ENCODE measurements at places on chromosomes 5 and 9.

DNA sequence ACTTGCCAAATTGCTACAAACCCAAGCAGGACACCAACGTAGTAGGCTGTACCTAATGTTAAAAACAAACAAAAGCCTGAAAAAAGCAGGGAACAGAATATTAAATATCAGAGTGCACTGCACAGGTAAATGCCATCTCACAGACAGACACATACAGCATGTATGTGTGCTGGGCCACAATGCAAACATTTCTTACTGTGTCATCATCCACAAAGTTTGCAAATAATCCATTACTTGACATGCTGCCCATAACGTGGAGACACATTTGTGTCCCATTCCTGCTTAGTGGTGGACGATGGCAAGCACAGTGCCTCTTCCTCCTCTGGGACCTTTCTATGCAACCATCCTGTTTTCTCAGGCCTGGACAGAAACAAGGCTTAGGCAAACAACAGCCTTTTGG is 44.7 kb downstream of the GOLM1 start:
- H3K27me3 ChIP-seq, result no peaks in the 10 kb centered on the region
- H3K27ac ChIP-seq, result no peak overlapping the region

GRCh38 chr5:465591-466403 is 22.8 kb downstream of the EXOC3 start:
- H3K36me3 ChIP-seq, result peaks cover 58% of the 10 kb centered on the region
- peak; percentile 7 for DNase-seq
- H3K4me1 ChIP-seq, result peaks cover under 1% of the 10 kb centered on the region
- no peak overlapping the region for H3K4me3 ChIP-seq
- no peak overlapping the region for H3K27ac ChIP-seq

GRCh38 chr5:79491690-79492317 is 22.1 kb downstream of the HOMER1 start:
- H3K4me3 ChIP-seq, result no peak overlapping the region
- no peaks in the 10 kb centered on the region for H3K4me1 ChIP-seq
- no peaks in the 10 kb centered on the region for H3K27me3 ChIP-seq
- no peak for DNase-seq
- H3K27ac ChIP-seq, result no peak overlapping the region

DNA sequence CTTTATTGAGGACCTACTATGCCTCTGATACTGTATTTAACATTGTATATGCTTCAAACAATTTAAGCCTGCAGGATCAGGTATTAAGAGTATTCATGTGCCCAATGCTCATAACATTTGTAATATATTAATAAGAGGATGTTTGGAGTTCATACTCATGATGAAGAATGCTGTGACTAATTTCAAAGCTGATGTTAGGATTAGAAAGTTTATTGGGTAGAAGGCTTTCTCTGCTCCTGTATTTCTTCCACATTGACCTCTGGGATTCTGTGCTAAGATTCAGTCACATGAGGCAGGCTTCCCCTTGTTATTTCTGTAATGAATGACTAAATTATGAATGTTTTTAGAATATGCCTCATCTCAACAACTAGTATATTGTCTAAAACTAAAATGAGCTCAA is 456.4 kb downstream of the NFIB start:
- H3K27ac ChIP-seq, result no peak overlapping the region
- H3K4me3 ChIP-seq, result no peak overlapping the region
- no peak for DNase-seq
- peaks cover 4% of the 10 kb centered on the region for H3K4me1 ChIP-seq
- no peaks in the 10 kb centered on the region for H3K27me3 ChIP-seq

- H3K27ac ChIP-seq, result no peak overlapping the region
- H3K27me3 ChIP-seq, result no peaks in the 10 kb centered on the region
- no peak overlapping the region for H3K4me3 ChIP-seq
- no peaks in the 10 kb centered on the region for H3K36me3 ChIP-seq
Observed at GRCh38 chr5:71883742-71884103, 164.6 kb downstream of the CARTPT start.

GRCh38 chr5:176632745-176633144 is 2.3 kb downstream of the EIF4E1B start:
- no peak for DNase-seq
- H3K4me3 ChIP-seq, result no peak overlapping the region
- no peak overlapping the region for H3K27ac ChIP-seq
- no peaks in the 10 kb centered on the region for H3K36me3 ChIP-seq

DNA sequence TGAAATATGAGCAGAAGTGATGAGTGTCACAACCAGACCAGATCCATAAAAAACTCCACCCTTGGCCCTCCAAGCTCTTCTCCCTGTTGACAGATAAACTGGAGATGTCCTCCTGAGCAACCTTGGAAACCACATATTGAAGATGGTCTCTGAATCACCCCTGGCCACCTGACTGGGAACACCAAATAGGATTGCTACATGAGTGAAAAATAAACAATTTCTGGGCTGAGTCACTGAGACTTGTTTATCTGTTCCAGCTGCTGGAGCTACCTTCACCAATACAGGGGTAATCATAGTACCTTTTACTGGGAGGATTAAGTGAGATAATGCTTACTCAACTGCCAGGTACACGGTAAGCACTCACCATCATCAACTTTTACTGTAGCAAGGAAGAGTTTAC is 53.3 kb downstream of the PCA3 start:
- peaks cover 17% of the 10 kb centered on the region for H3K4me1 ChIP-seq
- peaks cover 11% of the 10 kb centered on the region for H3K36me3 ChIP-seq
- peak overlapping the region; percentile 79 for H3K27ac ChIP-seq
- DNase-seq, result no peak

GRCh38 chr5:82367930-82368329 is 89.8 kb upstream of the RPS23 start:
- no peaks in the 10 kb centered on the region for H3K36me3 ChIP-seq
- H3K27ac ChIP-seq, result no peak overlapping the region
- peaks cover 6% of the 10 kb centered on the region for H3K4me1 ChIP-seq
- H3K27me3 ChIP-seq, result no peaks in the 10 kb centered on the region

DNA sequence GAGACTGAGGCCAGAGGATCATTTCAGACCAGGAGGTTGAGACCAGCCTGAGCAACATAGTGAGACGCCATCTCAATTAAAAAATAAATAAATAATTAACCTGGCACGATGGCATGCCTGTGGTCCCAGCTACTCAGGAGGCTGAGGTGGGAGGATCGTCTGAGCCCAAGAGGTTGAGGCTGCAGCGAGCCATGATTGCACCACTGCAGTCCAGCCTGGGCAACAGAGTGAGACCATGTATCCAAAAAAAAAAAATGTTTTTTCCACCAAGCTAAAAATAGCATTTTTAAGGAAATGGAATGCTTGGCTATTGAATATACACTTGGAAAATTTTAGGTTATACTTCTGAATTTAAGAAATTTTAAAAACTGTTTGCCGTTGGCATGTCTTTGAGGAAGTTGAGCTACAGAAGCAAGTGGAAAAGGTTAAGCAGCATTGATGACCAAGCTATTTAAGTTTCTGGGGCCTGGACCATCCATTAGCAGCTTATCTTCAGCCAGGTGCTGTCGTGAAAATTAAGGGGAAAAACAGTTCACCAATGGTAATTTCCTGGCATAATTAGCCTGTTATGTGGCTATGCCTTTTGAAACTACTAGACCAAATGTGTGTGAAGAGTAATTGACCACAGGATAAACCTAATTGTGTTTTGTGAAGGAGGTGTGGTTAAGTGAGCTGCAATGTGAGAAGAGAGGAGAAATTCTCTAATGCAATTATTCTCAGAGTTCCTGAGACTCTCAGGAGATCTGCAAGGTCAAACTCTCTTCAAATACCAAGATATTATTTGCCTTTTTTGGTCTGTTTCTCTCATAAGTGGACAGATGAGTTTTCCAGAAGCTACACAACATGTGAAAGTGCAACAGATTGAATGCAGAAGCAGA is 21.0 kb downstream of the F2R start:
- peaks cover 15% of the 10 kb centered on the region for H3K36me3 ChIP-seq
- no peaks in the 10 kb centered on the region for H3K4me1 ChIP-seq
- DNase-seq, result no peak
- no peak overlapping the region for H3K4me3 ChIP-seq
- no peaks in the 10 kb centered on the region for H3K27me3 ChIP-seq

DNA sequence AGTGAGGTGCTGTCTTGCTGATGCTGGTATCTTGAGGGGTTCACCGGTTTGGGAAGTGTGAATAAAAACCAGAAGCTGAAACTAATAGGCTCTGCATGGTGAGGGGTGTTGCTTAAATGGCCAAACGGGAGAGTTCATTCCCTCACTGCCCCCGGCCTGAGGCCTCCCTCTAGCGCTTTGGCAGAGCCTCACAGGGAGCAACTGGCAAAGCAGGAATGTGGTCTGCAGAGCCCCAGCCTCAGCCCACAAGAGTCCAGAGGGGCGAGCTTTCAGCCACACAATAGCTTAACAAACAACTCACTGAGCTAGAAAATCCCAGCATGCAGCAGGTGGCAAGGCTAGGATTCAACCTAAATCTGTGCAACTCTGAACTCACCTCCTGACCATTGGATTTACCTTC is 234.8 kb downstream of the MED10 start:
- H3K4me3 ChIP-seq, result no peak overlapping the region
- H3K27me3 ChIP-seq, result no peaks in the 10 kb centered on the region
- no peak for DNase-seq
- no peaks in the 10 kb centered on the region for H3K36me3 ChIP-seq
